HepG2 (cell line): ENCODE measurements at places on chromosomes 5 and 9.

DNA sequence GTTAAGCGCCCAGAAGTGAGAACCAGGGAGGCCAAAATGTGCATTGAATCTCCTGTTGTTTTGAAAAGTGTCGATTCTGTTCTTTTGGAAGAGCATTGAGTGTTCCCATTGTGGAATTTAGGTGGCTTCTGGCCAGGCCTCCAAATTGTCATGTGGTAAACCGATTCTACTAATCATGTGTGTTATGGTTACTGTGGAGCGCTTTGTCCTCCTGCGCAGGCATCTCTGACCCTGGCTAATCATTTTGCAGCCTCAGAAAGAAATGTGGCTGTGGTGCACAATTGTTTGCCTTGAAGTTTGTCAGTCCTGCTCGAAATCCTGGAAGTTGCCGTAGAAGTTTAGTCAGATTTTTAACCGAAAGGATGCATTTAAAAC is 121.3 kb downstream of the RASGRF2 start:
- no peak for DNase-seq

- no peak for DNase-seq
Measured at GRCh38 chr9:70883963-70884793, 237.2 kb downstream of the TRPM3 start.

- DNase-seq: no peak
Measured at GRCh38 chr9:137710704-137711103, 91.9 kb downstream of the EHMT1 start.

DNA sequence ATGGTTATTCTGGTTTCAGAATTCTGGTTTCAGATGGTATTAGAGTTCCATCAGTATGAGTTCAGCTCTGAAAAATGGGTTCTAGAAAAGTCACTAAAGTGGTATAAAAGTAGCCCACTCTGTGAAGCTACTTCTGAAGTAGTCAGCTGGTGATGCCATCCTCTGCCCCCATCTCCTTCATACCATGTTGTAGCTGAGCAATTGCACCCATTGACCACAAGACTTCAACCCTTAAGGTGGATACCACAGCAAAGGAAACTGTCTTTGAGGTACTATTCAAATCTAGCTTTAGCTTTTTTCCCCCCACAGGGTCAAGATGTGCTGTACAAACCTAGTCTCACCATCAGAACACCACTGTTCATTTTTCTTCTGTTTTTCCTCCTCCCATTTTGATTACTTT is 444.9 kb downstream of the DMAC1 start:
- no peak for DNase-seq

DNA sequence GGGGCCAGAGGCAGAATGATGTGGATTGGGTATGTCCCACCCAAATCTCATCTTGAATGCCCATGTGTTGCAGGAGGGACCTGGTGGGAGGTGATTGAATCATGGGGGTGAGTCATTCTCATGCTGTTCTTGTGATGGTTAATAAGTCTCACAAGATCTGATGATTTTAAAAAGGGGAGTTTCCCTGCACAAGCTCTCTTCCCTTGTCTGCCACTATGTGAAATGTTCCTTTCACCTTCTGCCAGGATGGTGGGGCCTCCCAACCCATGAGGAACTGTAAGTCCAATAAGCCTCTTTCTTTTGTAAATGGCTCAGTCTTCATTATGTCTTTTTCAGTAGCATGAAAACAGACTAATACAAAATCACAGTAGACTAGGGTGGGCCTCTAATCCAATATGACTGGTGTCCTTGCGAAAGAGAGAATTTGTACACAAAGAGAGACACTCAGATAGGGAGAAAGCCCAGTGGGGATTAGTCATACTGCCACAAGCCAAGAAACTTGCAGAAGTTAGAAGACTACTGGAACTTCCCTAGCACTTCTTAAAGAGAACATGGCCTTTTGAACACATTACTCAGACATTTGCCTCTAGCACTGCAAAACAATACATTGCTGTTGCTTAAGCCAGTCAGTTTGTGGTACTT is 68.4 kb downstream of the ANXA1 start:
- DNase-seq: no peak

GRCh38 chr5:33409435-33410170 is 31.2 kb upstream of the TARS1 start:
- DNase-seq: peak; percentile 7

GRCh38 chr5:146426853-146427618 is 20.1 kb upstream of the TCERG1 start:
- peak; percentile 39 for DNase-seq

DNA sequence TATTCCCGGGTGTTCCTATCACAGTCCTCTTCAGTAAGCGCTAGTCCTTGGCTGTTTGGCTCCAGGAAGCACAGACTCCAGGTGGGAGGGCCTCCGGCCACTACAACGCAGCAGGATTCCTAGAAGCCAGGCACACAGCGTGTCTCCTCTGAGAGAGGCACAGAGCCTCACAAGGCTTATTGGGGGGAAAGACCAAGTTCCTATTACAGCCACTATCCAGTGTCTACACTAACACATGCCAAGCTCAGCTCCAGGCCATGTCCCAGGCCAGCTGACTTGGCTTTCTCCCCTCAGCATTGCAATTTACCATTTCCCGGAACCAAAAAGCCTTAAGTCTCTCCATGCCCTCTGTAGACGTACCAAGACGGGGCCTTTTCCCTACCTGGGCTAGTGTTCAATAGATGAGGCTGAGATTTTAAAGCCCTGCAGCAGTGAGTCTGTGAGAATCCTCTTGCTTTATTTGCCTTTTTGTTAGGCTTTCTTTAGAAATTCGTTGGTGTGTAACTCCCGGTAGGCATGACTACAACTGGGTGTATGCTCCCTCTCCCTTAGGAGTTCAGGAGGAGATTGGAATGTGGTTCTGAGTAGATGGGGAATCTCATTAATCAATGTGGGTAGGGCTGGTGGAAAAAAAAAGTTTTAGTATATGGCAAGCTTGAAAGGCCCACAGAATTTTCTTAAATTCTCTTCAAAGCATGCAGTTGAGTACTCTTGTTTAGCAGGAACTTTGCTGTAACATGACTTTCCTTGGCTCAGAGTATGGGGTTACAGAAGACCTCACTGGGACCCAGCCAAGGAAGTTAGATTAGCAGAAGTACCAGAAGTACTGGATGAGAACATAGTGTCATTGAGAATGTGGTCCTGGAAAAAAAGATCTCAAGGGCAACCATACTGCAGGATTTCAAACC is 84.3 kb upstream of the SLC1A3 start:
- no peak for DNase-seq

- no peak for DNase-seq
Measured at GRCh38 chr5:58795327-58795726, 212.5 kb downstream of the RAB3C start.

DNA sequence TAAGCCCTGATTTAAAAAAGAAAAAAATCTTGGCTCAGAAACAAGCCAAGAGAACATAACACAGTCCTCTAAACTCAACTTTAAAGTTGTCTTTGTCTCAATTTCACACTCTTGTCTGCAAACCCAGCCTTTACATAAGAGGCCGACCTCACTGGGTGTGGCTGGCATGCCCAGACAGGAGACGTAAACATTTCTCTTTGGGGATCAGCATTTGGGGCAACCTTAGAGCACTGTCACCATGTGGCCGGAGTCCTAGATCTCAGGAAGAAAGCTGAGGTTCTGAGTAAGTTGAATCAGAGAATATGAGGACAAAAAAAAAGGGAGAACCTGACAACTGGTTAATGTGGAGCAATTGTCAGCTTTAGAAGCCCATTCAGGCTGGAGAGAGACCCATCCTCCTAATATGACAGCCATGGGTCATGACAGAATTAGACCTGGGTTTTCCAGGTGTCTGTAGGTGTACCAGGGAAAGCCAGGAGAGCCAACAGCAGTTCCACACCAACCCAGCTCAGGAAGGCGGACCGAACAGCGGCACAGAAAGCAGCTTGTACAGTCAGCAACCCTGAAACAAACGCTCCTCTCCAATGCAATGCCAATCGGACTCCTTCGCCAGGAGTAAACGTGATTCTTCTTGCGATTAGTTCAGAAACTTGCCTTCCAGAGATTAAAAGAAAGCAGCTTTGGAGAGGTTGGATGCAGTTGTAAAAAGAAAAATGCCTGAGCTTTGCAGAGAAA is 97.9 kb upstream of the MAP3K1 start:
- DNase-seq: no peak

DNA sequence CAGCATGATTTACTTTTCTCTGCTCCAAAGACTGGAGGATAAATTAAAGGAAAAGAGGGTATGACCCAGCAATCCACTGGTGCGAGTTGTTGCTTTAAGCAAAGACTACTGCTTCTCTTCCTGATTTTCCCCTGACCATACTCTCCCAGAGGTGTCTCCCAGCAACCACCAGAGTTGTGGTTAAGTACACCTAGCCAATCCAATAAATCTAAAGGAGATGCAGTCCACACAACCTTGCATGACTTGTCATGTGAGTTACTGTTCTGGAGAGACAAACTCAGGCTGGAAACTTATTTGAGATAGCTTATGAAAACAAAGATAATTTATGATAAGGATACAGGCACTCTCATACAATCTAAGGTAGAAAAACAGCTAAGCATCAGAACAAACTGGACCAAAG is 11.9 kb downstream of the TMC1 start:
- DNase-seq: no peak

DNA sequence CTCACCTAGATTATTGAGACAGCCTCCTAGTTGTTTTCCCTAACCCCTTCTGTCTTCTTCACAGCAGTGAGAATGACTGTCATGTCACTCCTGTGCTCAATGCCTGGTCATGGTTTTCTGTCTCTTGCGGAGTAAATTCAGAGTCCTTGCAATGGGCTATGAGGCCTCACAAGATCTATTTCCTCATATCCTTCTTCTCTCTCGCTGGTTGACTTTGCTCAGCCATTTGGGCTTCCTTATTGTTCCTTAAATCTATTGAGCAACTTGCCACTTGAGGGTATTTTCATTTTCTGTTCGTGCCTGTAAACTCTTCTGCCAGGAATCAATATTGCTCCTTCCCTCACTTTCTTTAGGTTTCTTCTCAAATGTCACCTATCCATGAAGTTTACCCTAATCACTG is 9.0 kb downstream of the PPP3R2 start:
- DNase-seq: no peak

DNA sequence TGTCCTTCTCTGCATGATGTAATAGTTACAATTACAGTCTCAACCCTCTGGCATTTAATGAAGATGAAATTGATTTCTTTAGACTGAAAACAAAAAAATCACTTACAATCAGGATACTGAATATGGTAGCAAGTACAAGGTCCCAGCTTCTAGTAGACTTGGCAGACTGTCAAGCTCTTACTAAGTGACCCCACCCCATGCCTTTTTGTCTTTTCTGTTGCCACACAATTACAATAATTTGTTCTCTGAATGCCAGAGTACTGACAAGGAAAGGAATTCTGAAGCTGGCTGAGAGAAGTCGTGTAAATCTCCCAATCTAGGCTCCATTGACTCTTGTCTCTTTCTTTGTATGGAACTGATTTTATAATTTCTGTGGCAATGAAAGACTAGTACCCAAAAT is 154.2 kb downstream of the TMC1 start:
- DNase-seq: no peak

DNA sequence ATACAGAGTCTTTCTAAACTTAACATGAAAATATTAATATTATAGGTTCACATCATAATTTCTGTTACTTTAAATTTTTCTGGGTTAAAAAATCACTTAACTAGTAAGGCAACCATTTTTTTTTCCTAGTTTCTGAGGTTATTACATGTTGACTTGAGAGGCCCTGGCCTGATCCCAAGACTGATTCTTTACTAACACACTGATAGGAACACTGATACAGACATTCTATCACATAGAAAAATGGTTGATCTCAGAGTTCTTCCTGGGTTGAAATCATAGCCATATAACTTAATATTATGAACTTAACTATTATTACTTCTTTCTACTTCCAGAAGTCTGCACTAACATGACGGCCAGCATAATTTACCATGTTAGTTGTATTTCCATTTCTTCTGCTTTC is 43.0 kb downstream of the AP3S1 start:
- no peak for DNase-seq
